ENCODE measurements at places on chromosomes 5 and 9. TPM values are rescaled to one million over a fixed set of nuclear protein-coding genes. Genes with fewer than 3 reads are reported as not detected.

- no peak for DNase-seq
These were observed 937 bp downstream of the TMOD1 start for GRCh38 chr9:97502222-97502983.

DNA sequence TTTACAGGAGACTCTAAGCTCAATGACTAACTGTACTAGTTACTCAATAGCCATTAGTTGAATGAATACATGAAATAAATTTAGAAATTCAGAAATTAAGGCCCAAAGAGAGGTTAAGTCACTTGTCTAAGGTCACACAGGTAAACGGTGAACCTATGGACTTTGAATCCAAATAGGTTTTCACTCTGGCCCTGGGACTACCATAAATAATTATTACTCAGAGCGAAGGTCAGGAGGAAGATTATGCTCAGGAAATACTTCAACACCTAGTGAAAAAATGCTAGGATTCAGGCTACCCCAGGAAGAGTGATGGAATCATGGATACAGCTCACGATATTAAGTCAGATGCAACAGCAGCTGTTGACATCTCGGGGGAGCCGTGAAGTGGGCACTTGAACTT is 417.4 kb downstream of the GABRG2 start:
- DNase-seq, result no peak

DNA sequence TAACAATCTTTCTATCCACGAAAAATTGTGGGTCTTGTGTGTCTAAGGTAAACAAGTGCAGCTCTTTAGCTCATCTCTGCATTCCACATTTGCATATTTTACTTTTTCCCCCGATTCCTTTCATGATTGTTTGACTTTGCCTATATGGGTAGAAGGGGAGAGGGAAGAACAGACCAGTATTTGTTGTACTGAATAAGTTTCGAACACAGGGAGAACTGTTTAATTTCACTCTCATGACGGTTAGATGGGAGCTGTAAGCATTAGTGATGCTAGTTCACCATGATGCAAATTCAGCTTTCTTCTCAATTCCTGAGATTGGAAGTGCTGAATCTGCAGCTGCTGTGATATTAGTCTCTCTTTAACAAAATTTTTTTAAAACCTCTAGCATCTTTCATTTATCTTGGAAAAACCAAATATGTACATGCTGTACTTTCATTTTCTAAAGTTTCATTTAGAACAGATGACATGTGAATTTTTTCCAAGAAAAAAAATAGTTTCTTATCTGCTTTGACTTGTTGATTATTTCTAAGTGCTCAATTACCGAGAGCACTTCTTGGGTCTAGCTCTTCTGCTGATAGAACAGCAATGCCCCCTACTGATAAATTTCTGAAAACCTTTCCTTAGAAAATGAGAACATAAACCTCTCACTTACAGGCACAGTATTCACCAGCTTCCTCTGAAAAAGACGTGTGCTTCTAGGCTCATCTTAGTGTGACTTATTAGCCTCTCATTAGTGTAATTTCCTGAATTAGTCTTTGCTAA is 149.5 kb downstream of the BAAT start:
- no peak for DNase-seq

GRCh38 chr9:11893331-11893730 is 799.9 kb upstream of the TYRP1 start:
- no peak for DNase-seq

DNA sequence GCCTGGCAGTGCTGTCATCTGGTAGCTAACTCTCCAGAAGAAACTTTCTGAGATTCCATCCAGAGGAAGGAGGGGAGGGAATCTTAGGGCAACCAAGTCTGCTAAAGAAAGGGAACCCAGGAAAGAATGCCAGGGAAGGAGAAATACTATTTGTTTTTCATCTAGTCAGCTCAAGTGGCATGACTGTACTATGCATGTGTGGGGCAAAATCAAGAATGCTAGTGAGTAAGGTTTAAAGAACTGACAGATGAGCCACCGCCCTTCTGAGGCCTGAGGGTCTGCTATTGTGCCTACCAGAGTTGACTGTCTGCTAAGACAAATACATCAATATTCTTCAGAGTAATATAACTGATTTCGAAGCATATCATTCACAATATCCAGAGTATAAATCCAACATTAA is 204.2 kb downstream of the SLC12A2 start:
- no peak for DNase-seq

GRCh38 chr9:92151691-92152393 is 36.6 kb upstream of the SPTLC1 start:
- DNase-seq, result no peak

DNA sequence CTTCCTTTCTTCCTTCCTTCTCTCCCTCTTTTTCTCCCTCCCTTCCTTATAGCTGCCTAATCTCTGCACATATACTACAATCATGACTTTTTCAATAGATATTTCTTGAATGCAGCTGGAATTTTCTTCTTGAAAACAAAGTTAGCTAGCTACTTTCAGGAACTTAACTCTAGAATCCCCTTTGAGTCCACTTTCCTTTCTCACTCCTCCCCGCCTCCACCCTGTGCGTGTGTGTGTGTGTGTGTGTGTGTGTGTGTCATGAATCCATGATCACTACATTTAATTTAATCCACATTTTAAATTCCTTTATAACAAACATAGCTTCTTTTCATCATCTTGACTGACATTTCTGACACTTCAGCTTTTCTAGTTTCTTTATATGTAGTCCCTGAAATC is 167.5 kb upstream of the KLF9 start:
- no peak for DNase-seq

DNA sequence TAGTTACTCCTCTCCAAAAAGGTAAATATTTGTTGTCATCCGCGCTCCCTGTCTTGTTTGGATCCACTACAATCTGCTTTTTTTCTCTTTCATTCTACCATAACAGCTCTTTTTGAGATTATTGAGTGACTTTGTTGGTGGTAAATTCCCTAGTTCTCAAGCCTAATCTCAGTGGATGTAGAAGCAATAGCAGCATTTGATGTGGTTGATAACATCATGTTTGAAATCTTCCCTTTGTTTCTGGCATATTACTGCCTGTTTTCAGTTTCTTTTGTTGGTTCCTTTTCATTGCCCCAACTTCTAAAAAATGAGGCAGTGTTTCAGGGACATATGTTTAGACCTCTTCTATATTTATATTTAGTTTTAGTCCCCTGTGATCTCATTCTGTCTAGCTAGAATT is 8.9 kb downstream of the CDC42SE2 start:
- no peak for DNase-seq

DNA sequence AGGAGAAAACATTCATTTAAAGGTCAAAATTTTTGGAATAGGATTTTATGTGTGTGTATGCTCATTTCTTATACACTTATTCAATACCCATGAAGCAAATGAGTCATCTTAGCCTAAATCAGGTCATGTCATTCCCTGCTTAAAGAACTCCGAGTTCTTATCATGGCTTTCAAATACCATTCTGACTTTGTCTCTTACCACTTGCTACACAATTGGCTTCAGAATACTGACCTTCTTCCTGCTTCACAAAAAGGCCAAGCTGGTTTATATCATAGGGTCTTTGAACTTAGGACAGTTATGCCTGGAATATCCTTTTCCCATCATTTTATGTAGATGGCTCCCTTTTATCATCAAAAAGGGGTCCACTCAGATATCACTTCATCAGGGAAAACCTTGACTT is 652.2 kb upstream of the WWC1 start:
- DNase-seq, result no peak

- DNase-seq, result no peak
These were observed 74.6 kb downstream of the MRPL36 start for GRCh38 chr5:1724822-1725602.

- peak; percentile 26 for DNase-seq
These were observed 35.6 kb downstream of the MRPL36 start for GRCh38 chr5:1763960-1764605.

- no peak for DNase-seq
These were observed 86.1 kb downstream of the WWC1 start for GRCh38 chr5:168377525-168377924.

DNA sequence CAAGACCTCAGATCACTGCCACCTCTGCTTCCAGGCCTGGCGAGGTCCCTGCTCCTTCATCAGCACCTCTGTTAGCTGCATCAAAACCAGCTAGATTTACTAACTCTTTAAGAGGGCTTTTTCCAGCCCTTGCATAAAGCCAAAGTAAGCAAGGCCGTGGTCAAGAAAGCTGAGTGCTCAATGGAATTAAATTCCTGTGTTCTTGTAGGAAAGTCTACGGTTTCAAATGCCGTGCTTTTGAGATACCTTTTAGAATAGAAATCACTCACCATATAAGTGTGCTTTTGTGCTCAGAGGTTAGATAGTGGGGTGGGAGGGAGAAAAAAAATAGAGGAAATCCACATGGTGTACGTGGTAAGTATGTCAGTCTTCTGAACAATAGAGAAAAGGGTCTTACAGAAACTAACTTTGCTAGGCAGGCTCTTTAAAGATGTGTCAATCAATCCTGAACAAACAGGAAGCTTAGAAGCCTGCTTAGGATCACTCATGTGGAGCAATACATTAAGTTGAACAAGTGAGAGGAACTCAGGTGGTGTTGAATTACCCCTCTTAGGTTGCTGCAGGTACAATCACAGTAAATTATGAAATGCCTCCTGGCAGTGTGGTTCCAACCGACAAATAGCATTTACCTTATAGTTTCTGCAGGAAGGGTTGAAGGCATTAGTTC is 79.7 kb downstream of the SEMA6A start:
- no peak for DNase-seq

- no peak for DNase-seq
These were observed 9.2 kb downstream of the EEIG1 start for GRCh38 chr9:127971357-127972235.

GRCh38 chr5:81192373-81192750 is 40.8 kb upstream of the CKMT2 start:
- DNase-seq, result no peak

Gene PIK3R1
- 77.3 TPM for total RNA-seq

Gene CDC25C
- total RNA-seq, result 6.8 TPM

Gene TUSC1
- not detected for total RNA-seq

Gene TRIM41
- total RNA-seq, result 27.9 TPM

Gene GZMA
- total RNA-seq, result not detected

Gene COL15A1
- 51.0 TPM for total RNA-seq

Gene TNFSF8
- total RNA-seq, result not detected

Gene OR1J4
- total RNA-seq, result not detected
